ENCODE measurements at places on chromosomes 2 and 18. TPM values are rescaled to one million over a fixed set of nuclear protein-coding genes. Genes with fewer than 3 reads are reported as not detected.

Gene LYG2
- total RNA-seq, result not detected

Gene FSHR
- not detected for total RNA-seq

Gene DNAJC27
- total RNA-seq, result 1.6 TPM

Gene DHRS9
- total RNA-seq, result 17.0 TPM

Gene TOGARAM2
- under 0.01 TPM for total RNA-seq

Gene IL18R1
- total RNA-seq, result 3.7 TPM

Gene POMC
- total RNA-seq, result 0.66 TPM

Gene RMC1
- 23.3 TPM for total RNA-seq

Gene KCNJ3
- not detected for total RNA-seq

Gene RESP18
- not detected for total RNA-seq

Gene COL4A4
- 1.3 TPM for total RNA-seq

Gene CYS1
- total RNA-seq, result 0.19 TPM

Gene DSG4
- not detected for total RNA-seq

Gene SCN1A
- not detected for total RNA-seq

Gene KCNE4
- not detected for total RNA-seq

Gene PAX8
- total RNA-seq, result not detected

Gene GCA
- 13.8 TPM for total RNA-seq

Gene RIT2
- total RNA-seq, result not detected

Gene SETBP1
- 0.38 TPM for total RNA-seq

Gene GKN1
- total RNA-seq, result not detected

Gene RAB11FIP5
- total RNA-seq, result 34.2 TPM

Gene ALPP
- total RNA-seq, result not detected

Gene VSNL1
- total RNA-seq, result not detected

Gene SAG
- not detected for total RNA-seq

Gene TNFRSF11A
- 3.1 TPM for total RNA-seq

Gene TRIM43
- total RNA-seq, result not detected

Gene PROKR1
- total RNA-seq, result not detected

Gene CROCC2
- total RNA-seq, result not detected

Gene SPP2
- total RNA-seq, result not detected

Gene HMSD
- not detected for total RNA-seq

Gene DES
- total RNA-seq, result not detected

Gene RGPD5
- total RNA-seq, result 32.8 TPM

Gene PTPN18
- 10.2 TPM for total RNA-seq

All from endothelial cell of coronary artery (primary cell).